ENCODE measurements at places on chromosomes 7 and 10. TPM values are rescaled to one million over a fixed set of nuclear protein-coding genes. Genes with fewer than 3 reads are reported as not detected.

Gene CAV1
- 603 TPM for total RNA-seq

Gene KCNIP2
- total RNA-seq = 0.98 TPM

Gene WEE2
- total RNA-seq = not detected

Gene SLC18A2
- not detected for total RNA-seq

Gene MYH16
- total RNA-seq = 0.81 TPM

Gene STEAP1
- 13.6 TPM for total RNA-seq

Gene SLF2
- 10.9 TPM for total RNA-seq

Gene TRIM50
- total RNA-seq = not detected

Gene RAPGEF5
- total RNA-seq = 0.18 TPM

Gene GLI3
- 0.09 TPM for total RNA-seq

Gene SLC39A12
- total RNA-seq = not detected

Gene MUC12
- total RNA-seq = 16.2 TPM

Gene SERPINE1
- total RNA-seq = 1,353 TPM

Gene RNF133
- not detected for total RNA-seq

Gene PLAC9
- not detected for total RNA-seq

Gene KEL
- 0.05 TPM for total RNA-seq

Gene ZNF282
- total RNA-seq = 23.6 TPM

Gene COX15
- total RNA-seq = 32.9 TPM

Gene COL26A1
- total RNA-seq = 0.62 TPM

Gene CD36
- 0.19 TPM for total RNA-seq

Gene DENND2A
- total RNA-seq = 0.41 TPM

Gene CXCL12
- not detected for total RNA-seq

Gene CCDC71L
- 15.5 TPM for total RNA-seq

Gene CNTNAP2
- not detected for total RNA-seq

Gene GJD4
- total RNA-seq = not detected

Gene EPHA1
- not detected for total RNA-seq

Gene AP4M1
- total RNA-seq = 16.1 TPM

Gene SLC29A4
- 15.9 TPM for total RNA-seq

Gene HDAC9
- total RNA-seq = 0.40 TPM

Gene CREB3L2
- 27.4 TPM for total RNA-seq

Gene BICC1
- 20.5 TPM for total RNA-seq

Gene ITPRID1
- total RNA-seq = not detected

Gene LEP
- total RNA-seq = not detected

Gene PTER
- 13.9 TPM for total RNA-seq

Gene PNLIPRP2
- total RNA-seq = not detected

Gene HMX3
- total RNA-seq = not detected

Gene CFAP70
- total RNA-seq = 0.12 TPM

Gene NPC1L1
- total RNA-seq = 0.06 TPM

Gene ANXA8
- total RNA-seq = 29.5 TPM

Gene CLCN1
- not detected for total RNA-seq

Gene SLC13A1
- total RNA-seq = not detected

Gene CDHR3
- 5.4 TPM for total RNA-seq

Gene ADCYAP1R1
- total RNA-seq = not detected

Gene SFTPA2
- not detected for total RNA-seq

Gene IKZF1
- not detected for total RNA-seq

Gene ZNF488
- 11.0 TPM for total RNA-seq

Gene SPDYE6
- not detected for total RNA-seq

Gene INSYN2A
- total RNA-seq = 1.7 TPM

Data from A549 treated with ZK216348 at 1 μM for 4 hours (cell line).